Smooth muscle cell of bladder (primary cell): ENCODE measurements at places on chromosomes 4 and X. TPM values are rescaled to one million over a fixed set of nuclear protein-coding genes. Genes with fewer than 3 reads are reported as not detected.

POU3F4 gene
- not detected in 2 replicates for total RNA-seq

LRP2BP gene
- 0.28 and 0.55 TPM in 2 replicates for total RNA-seq

TMEM156 gene
- 0.18 and 0.57 TPM in 2 replicates for total RNA-seq

CHRNA9 gene
- 0.09 and 0.14 TPM in 2 replicates for total RNA-seq

CXorf51B gene
- total RNA-seq, result not detected in 2 replicates

KDR gene
- 0.28 and 1.6 TPM in 2 replicates for total RNA-seq

TMSB15C gene
- 3.3 and 3.4 TPM in 2 replicates for total RNA-seq

REELD1 gene
- total RNA-seq, result not detected in 2 replicates

PABPC1L2B gene
- total RNA-seq, result not detected in 2 replicates

APLN gene
- total RNA-seq, result 0.43 and 4.3 TPM in 2 replicates

RHOXF1 gene
- total RNA-seq, result not detected in 2 replicates

FAT1 gene
- total RNA-seq, result 132 and 358 TPM in 2 replicates

MMRN1 gene
- 0.14 and 0.28 TPM in 2 replicates for total RNA-seq

PAGE4 gene
- not detected in 2 replicates for total RNA-seq

SPANXA1 gene
- 0.28 TPM in 1 of 2 replicates, not detected in the other for total RNA-seq

GSTCD gene
- total RNA-seq, result 6.1 and 7.7 TPM in 2 replicates

JAKMIP1 gene
- total RNA-seq, result under 0.01 TPM in 1 of 2 replicates, not detected in the other

KLB gene
- not detected in 2 replicates for total RNA-seq

LRRC66 gene
- 0.43 and 0.46 TPM in 2 replicates for total RNA-seq

ZCCHC12 gene
- total RNA-seq, result under 0.01 TPM in 1 of 2 replicates, not detected in the other

ADH6 gene
- total RNA-seq, result not detected in 2 replicates

UVSSA gene
- total RNA-seq, result 4.0 and 6.8 TPM in 2 replicates

RTL5 gene
- total RNA-seq, result 0.85 and 1.6 TPM in 2 replicates

RAB9B gene
- total RNA-seq, result 0.43 and 1.2 TPM in 2 replicates

TLR10 gene
- not detected in 2 replicates for total RNA-seq

TMPRSS11D gene
- total RNA-seq, result not detected in 2 replicates

TEC gene
- 0.28 and 0.71 TPM in 2 replicates for total RNA-seq

NAP1L3 gene
- total RNA-seq, result 1.6 and 2.9 TPM in 2 replicates

SLC6A8 gene
- 9.8 and 20.7 TPM in 2 replicates for total RNA-seq

VCX gene
- not detected in 2 replicates for total RNA-seq

TBC1D8B gene
- total RNA-seq, result 11.1 and 14.4 TPM in 2 replicates

RASL11B gene
- 0.28 and 1.1 TPM in 2 replicates for total RNA-seq

NSUN7 gene
- total RNA-seq, result under 0.01 TPM in 1 of 2 replicates, not detected in the other
